ENCODE measurements at places on chromosomes 5 and 9. TPM values are rescaled to one million over a fixed set of nuclear protein-coding genes. Genes with fewer than 3 reads are reported as not detected.
A peak's percentile ranks its signal among the peaks of the same experiment; 100 is the strongest.

Gene WWC1
- 37.2 TPM for total RNA-seq

Gene NR6A1
- 2.2 TPM for total RNA-seq

Gene C9orf50
- total RNA-seq = not detected

Gene ANKRD34B
- total RNA-seq = not detected

Gene EPB41L4A
- 11.3 TPM for total RNA-seq

Gene PTGR1
- 7.6 TPM for total RNA-seq

Gene CTSL
- total RNA-seq = 50.3 TPM

Gene TMEM252
- not detected for total RNA-seq

Gene SLC2A8
- total RNA-seq = 10.5 TPM

Gene VLDLR
- 34.3 TPM for total RNA-seq

DNA sequence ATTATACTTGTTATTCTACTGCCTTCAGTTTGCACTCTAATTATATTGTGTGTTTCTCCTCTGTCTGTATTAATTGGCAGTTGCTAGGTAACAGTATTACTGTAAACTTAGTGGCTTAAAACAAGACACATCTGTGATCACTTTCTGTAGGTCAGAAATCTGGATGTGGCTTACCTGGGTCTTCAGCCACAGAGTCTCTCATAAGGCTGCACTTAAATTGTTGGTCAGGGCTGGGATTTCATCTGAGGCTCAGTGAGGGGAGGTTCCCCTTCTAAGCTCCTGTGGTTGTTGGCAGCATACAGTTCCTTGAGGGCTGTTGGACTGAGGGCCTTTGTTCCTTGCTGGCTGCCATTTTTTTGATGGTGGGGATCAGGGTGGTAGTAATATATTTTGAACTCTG is 68.8 kb downstream of the SLC44A1 start:
- H3K27ac ChIP-seq = no peak overlapping the region
- H3K4me3 ChIP-seq = no peak overlapping the region

DNA sequence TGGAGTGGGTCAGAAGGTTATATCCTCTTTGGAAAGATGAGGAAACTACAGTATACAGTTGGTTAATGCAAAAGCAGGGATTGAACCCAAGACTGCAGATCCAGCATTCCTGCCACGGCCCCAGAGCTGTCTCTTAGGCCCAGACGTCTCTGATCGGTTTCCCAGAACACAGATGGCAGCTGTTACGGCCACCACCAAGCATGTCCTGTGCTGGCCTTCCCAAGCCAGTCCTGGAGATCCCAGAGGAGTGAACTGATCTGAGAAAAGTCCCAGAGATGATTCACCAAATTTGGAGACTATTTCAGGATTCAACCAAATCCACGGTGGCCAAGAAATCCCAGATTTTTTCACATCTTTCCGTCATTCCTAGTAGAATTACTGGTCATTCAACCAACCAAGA is 20.1 kb downstream of the TNIP1 start:
- peaks cover 7% of the 10 kb centered on the region for H3K36me3 ChIP-seq
- no peak for DNase-seq
- peak overlapping the region; percentile 19 for H3K27ac ChIP-seq
- H3K27me3 ChIP-seq = no peaks in the 10 kb centered on the region

- peaks cover 21% of the 10 kb centered on the region for H3K4me1 ChIP-seq
- no peak for DNase-seq
- H3K27me3 ChIP-seq = no peaks in the 10 kb centered on the region
- no peak overlapping the region for H3K27ac ChIP-seq
Observed at GRCh38 chr5:124724357-124725039, 21.9 kb downstream of the ZNF608 start.

GRCh38 chr5:61771808-61772207 is 439.8 kb downstream of the ZSWIM6 start:
- H3K4me1 ChIP-seq = no peaks in the 10 kb centered on the region
- no peaks in the 10 kb centered on the region for H3K36me3 ChIP-seq
- H3K4me3 ChIP-seq = no peak overlapping the region
- no peak for DNase-seq
- no peaks in the 10 kb centered on the region for H3K27me3 ChIP-seq

DNA sequence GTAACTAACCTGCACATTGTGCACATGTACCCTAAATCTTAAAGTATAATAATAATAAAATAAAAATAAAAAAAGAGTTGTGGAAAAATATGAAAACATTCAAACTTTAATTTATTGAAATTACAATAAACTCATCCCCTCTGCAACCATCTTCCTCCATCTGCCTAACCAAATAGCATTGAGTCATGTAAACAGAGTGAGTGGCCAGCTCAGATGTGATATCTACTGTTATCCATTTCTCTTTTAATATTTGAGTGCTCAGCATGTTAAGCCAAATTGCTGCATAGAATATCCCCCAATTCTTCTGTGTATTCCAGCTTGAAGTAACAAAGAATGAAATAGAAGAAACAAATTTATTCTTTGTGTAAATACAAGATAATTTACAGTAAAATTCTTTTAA is 124.4 kb upstream of the HMHB1 start:
- H3K36me3 ChIP-seq = no peaks in the 10 kb centered on the region
- no peak overlapping the region for H3K4me3 ChIP-seq
- DNase-seq = no peak
- H3K27ac ChIP-seq = no peak overlapping the region
- H3K4me1 ChIP-seq = no peaks in the 10 kb centered on the region
- no peaks in the 10 kb centered on the region for H3K27me3 ChIP-seq

DNA sequence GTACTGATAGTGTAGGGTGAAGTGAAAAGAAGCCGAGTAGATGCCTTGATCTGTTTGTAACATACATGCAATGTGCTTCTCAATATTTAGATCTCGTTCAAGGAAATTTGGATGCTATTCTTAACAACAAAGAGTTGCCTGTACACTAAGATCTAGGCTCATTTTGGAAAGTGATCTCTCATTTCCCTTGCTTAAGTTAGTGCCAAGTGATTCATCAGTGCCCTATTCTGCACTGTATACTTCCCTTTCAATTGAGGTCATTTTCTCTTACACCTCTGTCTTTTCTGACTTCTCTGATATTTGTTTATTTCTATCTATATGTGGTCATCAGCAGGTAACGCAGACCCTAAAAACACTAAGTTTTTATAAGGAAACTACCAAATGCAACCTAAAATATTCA is 528.6 kb upstream of the PTPRD start:
- no peak overlapping the region for H3K4me3 ChIP-seq
- no peaks in the 10 kb centered on the region for H3K4me1 ChIP-seq
- no peak for DNase-seq
- H3K36me3 ChIP-seq = no peaks in the 10 kb centered on the region

GRCh38 chr9:24545285-24545684 is 412 bp downstream of the IZUMO3 start:
- no peak for DNase-seq
- no peaks in the 10 kb centered on the region for H3K36me3 ChIP-seq
- no peaks in the 10 kb centered on the region for H3K27me3 ChIP-seq
- no peak overlapping the region for H3K4me3 ChIP-seq
- no peaks in the 10 kb centered on the region for H3K4me1 ChIP-seq

GRCh38 chr5:65394087-65394486 is 87.6 kb downstream of the ADAMTS6 start:
- no peaks in the 10 kb centered on the region for H3K36me3 ChIP-seq
- no peak for DNase-seq
- no peak overlapping the region for H3K27ac ChIP-seq
- H3K27me3 ChIP-seq = no peaks in the 10 kb centered on the region
- H3K4me1 ChIP-seq = no peaks in the 10 kb centered on the region

DNA sequence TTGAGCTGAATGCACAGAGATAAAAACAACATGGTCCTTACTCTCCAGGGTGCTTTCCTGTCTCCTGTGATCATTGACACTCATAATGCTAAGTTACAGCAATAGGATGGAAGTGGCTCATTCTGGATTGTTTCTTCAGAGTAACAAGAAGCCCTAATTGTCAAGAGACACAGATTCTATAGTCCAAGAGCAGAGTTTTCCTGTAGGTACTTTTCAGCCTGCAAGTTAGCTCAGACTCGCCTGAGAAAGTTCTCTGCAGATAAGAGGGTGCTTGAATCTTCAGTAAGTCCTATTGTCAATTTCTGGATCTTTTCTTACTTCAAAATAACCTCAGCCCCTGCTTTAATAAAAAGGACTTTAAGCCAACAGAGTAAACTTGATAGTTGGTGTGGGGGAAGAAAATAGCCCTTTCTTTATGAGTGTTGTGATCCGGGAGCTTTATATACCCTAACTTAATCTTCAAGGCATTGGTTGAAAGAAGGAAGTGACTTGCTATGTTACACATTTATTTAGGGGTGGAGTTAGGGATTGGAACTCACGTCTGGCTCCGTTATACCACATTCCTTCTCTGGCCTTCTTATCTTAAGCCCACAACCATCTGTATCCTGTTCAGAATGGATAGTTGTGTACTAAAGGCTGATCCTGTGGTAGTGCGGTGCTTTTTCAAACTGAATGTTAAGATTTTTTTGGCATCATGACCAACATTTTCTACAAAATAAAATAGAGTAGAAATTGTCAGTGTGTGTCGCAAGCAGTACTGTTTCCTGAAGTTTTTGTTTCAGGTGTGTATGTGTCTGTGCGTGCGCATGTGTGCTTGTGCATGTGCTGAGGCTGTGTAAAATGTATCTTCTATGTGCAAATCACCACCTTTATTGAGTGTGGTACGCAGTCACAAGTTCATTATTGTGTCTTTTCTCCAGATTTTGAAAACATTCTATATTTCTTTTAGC is 173.9 kb downstream of the WDR70 start:
- no peak for DNase-seq
- H3K4me1 ChIP-seq = no peaks in the 10 kb centered on the region
- no peaks in the 10 kb centered on the region for H3K27me3 ChIP-seq
- no peaks in the 10 kb centered on the region for H3K36me3 ChIP-seq
- no peak overlapping the region for H3K4me3 ChIP-seq
- H3K27ac ChIP-seq = no peak overlapping the region

DNA sequence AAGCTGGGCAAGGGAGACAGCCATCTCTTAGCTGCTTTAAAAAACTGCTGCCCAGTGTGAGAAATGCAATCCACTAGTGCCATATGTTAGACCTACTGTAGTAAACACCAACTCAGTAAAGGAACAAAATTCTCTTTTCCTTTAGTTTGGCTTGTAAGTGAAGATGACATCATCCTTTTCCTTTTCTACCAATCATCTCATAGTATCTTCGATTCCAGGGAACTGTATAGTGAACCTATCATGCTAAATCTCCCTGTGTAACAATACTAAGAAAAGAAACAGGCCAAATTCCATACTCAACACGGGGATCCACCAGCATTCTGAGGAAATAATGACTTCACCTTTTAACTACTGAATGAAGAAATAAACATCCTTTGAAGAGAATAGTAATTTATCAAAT is 100.1 kb downstream of the RAPGEF6 start:
- no peaks in the 10 kb centered on the region for H3K27me3 ChIP-seq
- H3K4me1 ChIP-seq = no peaks in the 10 kb centered on the region
- no peak overlapping the region for H3K4me3 ChIP-seq
- no peaks in the 10 kb centered on the region for H3K36me3 ChIP-seq

DNA sequence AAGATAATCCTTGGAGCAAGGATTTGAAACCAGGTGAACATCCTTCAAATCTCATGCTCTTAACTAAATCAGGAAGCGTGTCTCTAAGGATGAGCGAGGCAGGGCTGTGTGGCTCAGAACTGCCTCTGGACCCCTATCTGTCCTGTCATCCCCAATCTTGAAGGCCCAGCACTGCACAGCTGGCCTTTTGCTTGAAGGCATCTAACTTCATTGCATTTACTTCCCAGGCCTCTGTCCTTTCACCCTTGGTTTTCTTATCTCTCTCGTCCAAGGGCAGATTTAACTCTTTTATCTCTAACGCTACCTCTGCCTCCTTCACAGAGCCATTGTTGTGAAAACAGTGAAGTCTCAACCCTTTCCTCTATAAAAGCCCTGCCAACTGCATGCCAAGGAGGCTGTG is 83.8 kb downstream of the UGCG start:
- peaks cover 2% of the 10 kb centered on the region for H3K4me1 ChIP-seq
- no peak overlapping the region for H3K4me3 ChIP-seq
- no peak for DNase-seq

DNA sequence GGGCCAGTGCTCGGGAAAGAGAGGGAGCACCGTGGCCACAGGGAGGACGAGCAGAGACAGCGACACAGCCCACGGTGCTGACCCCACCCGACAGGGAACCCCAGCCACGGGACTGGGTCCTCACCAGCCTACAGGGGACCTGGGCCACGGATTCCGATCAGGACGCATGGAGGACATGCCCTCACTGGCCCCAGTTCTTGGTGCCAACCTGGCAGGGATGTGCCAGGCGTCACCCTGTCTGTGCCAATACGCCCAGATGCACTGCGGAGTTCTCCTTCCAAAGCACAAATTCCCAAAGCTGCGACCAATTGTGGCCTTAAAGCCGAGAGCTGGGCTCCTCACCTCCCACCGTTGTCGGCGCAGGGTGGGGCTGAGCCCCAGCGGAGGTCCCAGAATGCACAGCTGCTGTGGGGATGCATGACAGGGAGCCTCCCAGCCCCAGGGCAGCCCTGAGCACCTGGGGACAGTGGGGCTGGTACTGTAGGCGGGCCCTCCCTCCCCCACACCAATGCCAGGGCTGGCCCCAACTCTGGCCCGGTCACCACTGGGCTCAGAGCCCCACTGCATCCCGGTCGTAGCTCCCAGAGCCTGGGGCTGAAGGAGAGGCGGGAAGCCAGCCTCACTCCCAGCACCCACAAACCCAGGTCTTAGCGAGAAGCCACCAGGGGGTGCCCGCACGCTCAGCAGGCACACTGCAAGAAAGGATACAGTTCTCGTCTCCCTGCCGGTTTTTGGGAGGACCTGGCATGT is 44.2 kb downstream of the NKD2 start:
- no peak overlapping the region for H3K27ac ChIP-seq
- no peak for DNase-seq
- peaks cover 43% of the 10 kb centered on the region for H3K36me3 ChIP-seq
- no peaks in the 10 kb centered on the region for H3K27me3 ChIP-seq
- H3K4me1 ChIP-seq = no peaks in the 10 kb centered on the region
- H3K4me3 ChIP-seq = no peak overlapping the region

- H3K4me1 ChIP-seq = peaks cover 9% of the 10 kb centered on the region
- peak; percentile 64 for DNase-seq
- no peak overlapping the region for H3K27ac ChIP-seq
Observed at GRCh38 chr5:175687231-175687701, 29.4 kb downstream of the HRH2 start.

GRCh38 chr5:130462516-130462915 is 558.3 kb downstream of the CHSY3 start:
- H3K27me3 ChIP-seq = no peaks in the 10 kb centered on the region
- no peaks in the 10 kb centered on the region for H3K36me3 ChIP-seq
- no peak overlapping the region for H3K27ac ChIP-seq
- no peak overlapping the region for H3K4me3 ChIP-seq
- no peaks in the 10 kb centered on the region for H3K4me1 ChIP-seq

GRCh38 chr5:158752656-158752973 is 347.1 kb downstream of the EBF1 start:
- H3K36me3 ChIP-seq = no peaks in the 10 kb centered on the region
- no peak overlapping the region for H3K27ac ChIP-seq
- no peaks in the 10 kb centered on the region for H3K27me3 ChIP-seq
- no peak for DNase-seq
- H3K4me3 ChIP-seq = no peak overlapping the region
- H3K4me1 ChIP-seq = no peaks in the 10 kb centered on the region
